ENCODE measurements at places on chromosomes 5 and 9. TPM values are rescaled to one million over a fixed set of nuclear protein-coding genes. Genes with fewer than 3 reads are reported as not detected.

DNA sequence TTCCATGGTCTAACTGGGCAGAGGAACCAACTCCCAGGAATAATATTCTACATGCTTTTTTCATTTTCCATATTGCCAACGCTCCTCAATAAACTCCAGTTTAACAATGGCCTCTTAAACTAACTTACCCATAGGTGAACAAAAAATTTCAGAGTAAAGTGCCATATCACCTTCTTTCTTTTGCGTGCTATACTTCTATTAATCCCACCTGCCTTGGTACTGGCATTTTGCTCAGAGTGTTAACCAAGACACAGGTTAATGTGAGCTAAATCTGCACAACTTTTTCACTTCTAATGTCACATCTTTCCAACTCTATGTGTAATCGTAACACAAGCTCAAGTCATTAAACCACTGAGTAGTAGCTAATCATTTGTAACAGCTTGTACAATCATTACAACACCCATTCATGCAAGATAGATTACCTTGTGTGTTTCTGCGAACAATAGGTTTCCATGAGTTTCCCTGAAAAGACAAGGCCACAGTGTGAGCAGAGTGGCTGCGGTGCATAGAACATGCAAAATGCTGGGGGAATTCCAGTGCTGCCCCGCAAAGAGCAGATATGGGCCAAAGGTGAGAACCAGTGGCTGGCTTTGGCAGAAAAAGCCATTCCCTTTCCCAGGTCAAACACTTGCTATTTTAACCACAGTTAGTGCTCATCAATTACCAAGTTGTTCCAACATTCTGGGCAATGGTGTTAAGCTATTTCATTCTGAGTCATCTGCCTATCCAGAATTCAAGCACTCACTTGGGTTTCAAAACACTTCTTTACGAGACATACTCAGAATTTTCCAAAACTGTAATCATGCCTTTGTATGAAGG is 42.8 kb downstream of the TIMD4 start:
- DNase-seq, result no peak

- no peak for DNase-seq
These were observed 9.7 kb upstream of the TGFBI start for GRCh38 chr5:136018814-136019783.

DNA sequence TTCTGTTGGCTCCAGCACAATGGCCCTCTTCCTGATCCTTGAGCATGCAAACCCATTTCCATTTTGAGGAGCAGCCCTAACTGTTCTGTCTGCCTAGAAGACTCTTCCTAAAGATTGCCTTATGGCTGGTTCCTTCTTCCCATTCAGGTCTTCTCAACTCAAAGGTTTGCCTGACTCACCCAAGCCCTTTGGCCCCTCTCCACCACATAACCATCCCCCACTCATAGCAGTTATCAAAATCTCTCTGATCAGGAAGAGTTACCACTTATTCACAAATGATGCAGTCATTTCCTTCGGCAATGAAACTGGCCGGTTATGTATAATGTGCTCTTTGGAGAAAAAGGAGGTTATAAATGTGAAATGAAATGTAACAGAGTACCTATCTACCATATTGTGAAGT is 8.9 kb upstream of the POU4F3 start:
- no peak for DNase-seq

DNA sequence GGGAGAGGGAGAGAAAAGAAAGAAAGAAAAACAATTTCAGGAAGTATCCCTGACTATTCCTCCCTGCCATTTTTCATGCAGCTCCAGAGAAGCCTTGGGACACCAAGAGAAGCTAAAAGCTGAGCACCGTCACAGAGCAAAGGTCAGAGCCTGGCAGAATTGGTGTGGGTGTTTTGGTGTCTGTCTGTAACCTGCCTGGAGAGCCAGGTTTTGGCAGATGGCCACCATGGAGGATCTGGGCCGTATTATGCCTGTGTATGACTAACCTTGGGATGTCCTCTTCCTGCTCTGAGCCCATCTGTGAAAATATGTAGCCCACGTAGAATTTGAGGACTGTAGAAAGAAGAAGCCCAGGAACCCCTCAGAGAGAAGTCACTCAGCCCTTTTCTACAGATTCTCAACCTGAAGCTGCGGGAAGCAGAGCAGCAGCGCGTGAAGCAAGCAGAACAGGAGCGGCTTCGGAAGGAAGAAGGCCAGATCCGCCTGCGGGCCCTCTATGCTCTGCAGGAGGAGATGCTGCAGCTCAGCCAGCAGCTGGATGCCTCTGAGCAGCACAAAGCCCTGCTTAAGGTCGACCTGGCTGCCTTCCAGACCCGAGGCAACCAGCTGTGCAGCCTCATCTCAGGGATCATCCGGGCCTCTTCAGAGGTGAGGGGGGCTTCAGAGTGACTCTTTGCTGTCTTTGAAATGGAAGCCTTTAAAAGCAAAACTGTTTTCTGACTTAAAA is 18.8 kb downstream of the GLE1 start:
- no peak for DNase-seq

GRCh38 chr9:107214915-107215314 is 68.2 kb upstream of the RAD23B start:
- no peak for DNase-seq

DNA sequence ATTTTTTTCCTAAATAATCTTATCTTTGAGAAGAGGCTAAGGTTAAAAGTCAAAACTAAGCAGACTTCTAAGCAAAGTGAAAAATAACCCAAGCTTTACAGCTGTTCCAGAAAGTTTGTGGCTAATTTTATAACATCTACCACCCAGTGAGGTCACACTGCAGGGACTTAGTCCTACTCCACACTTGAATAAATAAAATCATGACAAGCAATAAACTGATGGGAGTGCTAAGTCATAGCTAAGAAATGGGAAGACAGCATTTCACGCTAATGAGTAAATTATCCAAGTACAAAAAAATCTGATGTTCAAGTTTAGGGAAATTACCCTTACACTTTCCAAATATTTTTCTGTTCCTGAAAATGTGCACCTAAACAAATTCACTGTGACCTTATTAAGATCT is 47.7 kb downstream of the ZNF608 start:
- no peak for DNase-seq

DNA sequence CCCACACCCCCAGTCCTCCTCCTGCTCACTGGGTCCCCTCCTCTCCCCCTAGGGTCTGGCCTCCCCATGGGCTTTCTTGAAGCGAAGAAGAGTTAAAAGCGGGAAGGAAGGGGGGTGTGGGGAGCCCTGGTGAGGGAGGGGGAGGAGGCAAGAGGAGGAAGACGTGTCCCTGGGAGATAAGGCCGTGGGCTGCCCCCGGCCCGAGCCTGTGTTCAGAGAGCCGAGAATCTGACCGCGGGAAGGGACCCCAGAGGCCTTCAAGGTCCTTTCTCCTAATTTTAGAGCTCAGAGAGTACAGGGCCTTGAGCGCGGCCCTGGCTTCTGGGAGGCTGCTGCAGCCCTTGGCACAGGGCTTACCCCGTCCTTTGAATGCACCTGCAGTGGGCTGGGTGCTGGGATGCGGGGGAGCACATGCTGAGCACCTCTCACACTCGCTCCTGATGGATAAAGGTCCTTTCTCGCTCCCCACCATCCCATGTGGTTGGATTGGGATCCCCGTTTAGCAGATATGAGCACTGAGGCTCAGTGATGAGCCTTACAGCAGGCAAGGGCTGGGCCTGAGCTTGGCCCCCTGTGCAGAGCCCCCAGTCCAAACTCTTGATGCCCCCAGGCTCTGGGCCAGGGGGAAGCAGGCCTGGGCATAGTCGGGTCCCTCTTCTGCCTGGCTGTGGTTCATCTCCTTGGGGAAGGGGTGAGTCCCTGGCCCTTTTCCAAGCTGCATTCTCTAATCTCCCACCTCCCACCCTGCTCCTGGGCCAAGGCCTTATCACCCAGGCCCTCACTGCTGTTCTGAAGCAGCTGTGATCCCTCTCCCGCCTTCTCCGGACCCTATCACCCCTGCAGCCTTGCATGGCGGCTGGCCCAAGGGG is 5.9 kb downstream of the GFI1B start:
- DNase-seq, result no peak

DNA sequence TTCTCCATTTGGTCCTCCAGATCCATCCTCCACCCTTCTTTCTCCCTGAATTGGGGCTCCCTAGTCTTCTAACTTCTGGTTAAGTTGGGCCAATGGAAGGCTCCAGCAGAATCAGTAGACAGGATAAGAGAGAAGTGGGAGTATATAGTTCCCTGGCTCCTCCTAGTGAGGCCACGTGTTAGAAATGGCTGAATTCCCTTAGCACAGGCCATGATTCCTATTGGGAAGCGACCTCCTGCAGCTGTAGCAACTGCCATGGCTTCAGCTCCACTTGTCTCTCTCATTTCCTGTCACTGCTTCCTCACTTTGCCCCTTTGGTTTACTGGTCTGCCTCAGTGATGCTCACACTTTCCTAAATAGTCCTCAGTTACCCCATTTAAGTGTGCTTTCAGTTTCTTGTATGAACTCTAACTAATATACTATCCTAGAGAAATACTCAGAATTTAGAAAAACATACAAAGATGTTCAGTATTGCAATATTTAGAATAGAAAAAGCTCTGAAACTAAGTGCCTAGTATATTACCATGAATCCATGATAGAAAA is 104.8 kb upstream of the SMARCA2 start:
- DNase-seq, result no peak

DNA sequence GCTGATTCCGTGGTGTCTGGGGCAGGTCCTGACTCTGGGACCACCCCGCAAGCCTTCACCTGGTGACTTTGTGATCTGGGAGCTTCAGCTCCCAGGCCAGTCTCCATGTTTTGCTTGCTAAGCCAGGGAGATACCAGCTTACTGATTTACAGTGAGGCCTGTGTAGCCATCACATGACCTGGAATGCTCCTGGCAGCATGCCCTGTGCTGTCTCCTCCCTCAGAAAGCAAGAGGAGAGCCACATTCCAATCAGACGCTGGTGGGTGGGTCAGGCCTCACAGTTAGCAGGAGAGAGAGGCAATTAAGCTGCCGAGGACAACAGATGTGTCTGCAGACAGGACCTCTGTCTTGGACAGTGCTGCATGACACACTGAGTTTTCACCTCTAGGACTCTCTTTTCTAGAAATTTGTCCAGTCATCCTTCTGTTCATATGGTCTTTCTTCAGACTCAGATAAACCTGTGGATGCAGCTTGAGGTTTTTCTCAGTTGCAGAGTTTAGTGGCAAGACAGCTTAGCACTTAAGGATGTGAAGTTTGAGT is 24.4 kb upstream of the GRPEL2 start:
- peak; percentile 97 for DNase-seq

DNA sequence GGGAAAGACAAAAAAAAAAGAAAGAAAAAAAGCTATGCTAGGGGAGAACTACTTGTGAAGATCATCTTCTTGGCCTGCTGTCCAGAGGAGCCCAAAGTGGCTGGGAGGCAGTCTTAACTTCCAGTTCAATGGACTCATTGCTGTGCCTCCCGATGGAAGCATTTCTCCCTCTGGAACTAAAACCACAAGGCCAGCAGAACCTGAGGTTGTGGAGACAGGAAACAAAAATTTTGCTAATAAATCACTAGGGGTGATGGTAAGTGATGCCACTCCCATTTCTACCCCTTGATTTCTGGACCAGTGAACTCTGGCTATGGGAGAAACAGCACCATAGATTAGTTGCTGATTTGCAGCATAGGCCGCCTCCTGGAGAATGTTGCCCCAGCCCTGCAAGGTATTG is 123.4 kb upstream of the NFIL3 start:
- DNase-seq, result no peak

DNA sequence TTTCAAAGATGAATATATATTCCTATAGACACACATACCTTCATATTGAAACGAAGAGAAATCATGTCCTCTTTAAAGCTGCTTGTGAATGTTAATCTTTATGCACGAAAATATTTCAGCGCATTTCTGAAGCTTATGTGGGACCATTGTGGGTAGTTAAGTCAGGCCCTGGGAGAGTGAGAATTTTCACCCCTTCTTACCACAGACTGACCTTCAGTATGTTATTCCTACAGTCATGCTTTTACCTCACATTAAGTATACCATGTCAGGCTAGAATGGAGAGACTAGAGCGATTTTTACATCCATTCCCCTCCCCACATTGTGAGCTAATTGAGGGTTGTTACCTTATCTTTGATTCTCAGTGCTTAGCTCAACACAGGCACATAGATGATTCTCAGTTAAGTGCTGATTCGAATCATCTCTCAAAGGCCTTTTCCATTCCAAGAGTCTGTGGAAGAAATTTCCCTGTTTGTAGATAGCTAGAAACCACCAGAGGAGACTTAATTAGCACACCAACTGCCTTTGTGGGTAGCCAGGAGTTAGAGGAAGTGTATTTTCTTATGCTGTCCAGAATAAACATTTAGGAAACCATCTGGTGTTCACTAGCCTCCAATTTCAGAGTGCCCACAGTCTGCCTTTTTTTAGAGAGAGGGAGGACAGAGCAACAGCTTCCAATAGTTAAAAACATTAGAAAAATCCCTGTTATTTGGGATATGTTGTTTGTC is 110.5 kb downstream of the MEGF10 start:
- DNase-seq, result no peak

- peak; percentile 58 for DNase-seq
These were observed 378.2 kb downstream of the ACTL7B start for GRCh38 chr9:108477529-108478006.

DNA sequence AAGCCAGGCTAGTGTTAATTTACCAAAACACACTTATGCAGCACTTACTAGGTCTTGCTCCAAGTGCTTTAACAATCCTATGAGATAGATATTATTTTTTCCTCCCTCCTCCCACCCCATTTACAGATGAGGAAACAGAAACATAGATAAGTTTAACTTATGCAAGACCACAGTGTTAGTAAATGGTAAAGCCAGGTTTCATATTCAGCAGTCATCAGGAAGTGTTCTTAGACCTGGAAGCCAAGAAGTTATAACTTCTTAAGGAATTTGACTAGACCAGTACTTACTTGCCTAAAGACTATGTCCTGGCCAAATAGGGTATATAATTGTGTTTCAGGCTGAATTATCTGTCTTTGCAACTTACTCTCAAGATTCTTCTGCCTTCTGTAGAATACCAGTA is 15.9 kb downstream of the ABHD17B start:
- DNase-seq, result no peak

DNA sequence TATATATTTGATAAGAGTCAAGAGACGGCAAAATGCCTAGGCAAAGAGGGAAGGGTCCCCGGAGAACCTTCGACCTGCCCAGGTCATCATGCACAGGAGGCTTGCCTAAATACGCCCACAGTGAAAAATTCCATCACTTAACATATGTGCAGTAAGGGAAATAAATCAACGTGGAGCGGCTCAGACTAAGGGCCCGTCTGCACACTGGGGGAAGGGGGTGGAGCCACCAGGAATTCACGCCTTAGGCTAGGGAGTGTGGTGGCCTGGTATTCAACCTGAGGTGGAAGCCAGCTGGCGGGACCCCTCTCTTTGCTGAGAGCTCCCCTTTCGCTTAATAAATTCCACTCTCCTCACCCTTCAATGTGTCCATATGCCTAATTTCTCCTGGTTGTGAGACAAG is 8.3 kb downstream of the PTBP3 start:
- DNase-seq, result no peak

- DNase-seq, result no peak
These were observed 447.7 kb downstream of the KIF4B start for GRCh38 chr5:155461304-155461703.

DNA sequence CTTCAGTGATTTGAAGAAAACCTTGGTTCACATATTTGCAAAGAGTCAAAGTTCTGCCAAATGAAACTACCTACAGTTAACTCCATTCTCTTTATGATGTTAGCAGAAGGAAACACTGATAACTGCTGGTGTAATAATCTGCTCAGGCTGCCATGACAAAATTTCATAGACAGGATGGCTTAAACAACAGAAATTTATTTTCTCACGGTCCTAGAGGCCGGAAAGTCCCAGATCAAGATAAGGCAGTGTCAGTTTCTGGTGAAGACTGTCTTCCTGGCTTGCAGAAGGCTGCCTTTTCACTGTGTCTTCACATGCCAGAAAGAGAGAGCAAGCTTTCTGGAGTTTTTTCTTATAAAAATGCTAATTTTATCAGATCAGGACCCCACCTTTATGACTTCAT is 102.4 kb upstream of the PARP8 start:
- no peak for DNase-seq

AHRR gene
- total RNA-seq, result 5.4 TPM

PCSK1 gene
- not detected for total RNA-seq

SPDL1 gene
- 13.1 TPM for total RNA-seq

Data from HT-29 (cell line).